Stimulated activated CD4-positive, alpha-beta T cell treated with anti-CD3 and anti-CD28 coated beads, TNF-alpha, amount 100 ng/mL, for 1 hour (primary cell): ENCODE measurements at places on chromosomes 1 and 21.

DNA sequence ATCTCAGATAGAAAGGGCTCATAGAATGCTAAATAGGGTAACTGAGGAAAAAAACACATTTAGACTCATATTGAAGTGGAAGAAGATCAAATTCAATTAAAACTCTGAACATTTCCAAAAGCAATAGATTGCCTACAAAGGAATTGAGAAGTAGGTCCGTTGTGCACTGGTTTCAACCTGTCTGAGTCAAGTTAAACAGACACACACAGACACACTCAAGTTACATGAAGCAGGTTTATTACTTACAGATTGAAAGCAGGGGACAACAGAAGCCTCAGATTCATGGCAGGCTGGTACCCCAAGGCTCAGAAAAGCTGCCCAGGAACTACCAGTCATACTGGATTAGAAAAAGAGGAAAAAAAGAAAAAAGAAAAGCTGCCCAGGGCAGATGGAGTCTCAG, 20.7 kb upstream of the S100A2 start:
- DNase-seq, result no peak

DNA sequence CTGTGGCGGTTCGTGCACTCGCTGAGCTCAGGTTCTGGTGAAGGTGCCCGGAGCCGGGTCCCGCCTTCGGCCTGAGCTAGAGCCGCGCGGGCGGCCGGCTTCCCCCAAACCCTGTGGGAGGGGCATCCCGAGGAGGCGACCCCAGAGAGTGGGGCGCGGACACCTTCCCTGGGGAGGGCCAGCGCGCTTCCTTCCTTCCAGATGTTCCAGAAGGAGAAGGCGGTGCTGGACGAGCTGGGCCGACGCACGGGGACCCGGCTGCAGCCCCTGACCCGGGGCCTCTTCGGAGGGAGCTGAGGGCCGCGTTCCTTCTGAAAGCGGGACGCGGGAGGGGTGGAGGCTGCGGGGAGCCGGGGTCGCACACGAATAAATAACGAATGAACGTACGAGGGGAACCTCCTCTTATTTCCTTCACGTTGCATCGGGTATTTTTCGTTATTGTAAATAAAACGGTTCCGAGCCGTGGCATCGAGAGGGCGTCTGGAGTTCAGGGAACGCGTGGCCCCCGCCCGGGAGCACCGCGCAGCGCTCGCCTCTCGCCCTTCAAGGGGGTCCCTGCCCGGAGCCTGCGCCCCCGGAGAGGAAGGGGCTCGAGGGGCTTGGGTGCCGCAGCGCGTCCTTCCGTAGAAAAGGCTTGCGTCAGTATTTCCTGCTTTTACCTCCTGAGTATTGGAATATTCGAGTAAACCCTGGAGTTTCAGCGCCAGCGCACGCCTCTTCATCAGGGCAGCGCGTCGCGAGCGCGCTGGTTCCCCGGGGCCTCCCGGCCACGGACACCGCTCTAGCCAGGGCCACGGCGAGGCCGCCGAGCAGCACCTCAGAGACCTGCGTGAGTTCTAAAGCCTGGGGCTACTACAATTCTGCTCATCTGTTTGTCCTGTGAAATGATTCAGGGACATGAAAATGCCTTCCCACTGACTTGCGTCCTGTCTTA, 11.5 kb downstream of the YBEY start:
- DNase-seq, result no peak

DNA sequence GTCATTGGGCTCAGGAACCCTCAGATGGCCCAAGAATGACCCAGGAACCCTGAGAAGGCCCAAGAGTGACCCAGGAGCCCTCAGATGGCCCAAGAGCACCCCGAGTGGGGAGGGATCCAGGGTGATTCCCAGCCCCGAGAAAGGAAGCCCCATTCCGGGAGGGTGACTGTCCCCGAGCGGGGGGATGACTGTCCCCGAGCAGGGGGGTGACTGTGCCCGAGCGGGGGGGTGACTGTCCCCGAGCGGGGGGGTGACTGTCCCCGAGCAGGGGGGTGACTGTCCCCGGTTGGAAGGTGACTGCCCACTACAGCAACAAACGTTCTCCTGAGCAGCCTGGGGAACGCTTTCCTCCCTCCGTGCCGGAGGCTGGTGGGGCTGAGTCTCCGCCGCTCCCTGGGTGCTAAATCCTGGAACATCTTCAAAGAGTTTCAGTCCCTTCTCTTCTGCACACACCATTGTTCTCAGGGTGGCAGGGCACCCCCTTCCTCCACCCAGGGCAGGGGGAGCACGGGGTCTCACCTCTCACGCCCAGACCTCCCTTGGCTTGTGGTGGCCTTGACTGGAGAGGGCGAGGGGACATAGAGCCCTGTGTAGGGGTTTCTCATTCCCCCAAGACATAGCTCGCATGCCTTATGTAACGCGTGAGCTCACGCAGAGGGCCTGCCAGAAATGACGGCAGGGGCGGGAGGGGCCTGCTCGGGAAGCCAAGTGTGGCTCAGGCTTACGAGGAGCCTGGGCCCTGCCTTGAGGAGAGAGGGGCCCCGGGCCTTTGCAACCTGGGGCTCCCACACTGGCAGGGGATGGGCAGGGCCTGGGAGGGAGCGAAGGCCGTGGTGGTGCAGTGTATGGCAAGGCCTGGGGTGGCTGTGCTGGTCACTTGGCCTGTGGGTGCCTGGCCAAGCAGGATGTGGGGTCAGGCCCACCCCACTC, 14.3 kb upstream of the SKI start:
- DNase-seq, result no peak

DNA sequence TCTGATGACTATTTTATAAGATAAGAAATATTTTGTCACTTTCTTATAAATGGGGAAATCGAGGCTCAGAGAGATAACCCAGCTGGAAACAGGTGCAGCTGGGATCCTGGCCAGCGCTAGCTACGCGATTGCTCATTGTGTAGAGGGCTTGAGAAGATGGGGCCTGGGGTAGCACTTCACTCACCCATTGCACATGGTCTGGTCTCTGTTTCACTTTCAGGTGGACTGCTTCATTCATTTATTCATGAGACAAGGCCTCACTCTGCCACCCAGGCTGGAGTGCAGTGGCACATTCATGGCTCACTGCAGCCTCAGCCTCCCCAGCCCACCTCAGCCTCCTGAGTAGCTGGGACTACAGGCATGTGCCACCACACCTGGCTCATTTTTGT, 23.8 kb downstream of the UBE4B start:
- no peak for DNase-seq

GRCh38 chr1:8764293-8764937, 53.0 kb downstream of the RERE start:
- no peak for DNase-seq

- no peak for DNase-seq
These were observed 1.1 kb downstream of the CKS1B start for GRCh38 chr1:154975409-154976059.

- no peak for DNase-seq
These were observed 139.7 kb downstream of the GRIK1 start for GRCh38 chr21:29800056-29800455.

DNA sequence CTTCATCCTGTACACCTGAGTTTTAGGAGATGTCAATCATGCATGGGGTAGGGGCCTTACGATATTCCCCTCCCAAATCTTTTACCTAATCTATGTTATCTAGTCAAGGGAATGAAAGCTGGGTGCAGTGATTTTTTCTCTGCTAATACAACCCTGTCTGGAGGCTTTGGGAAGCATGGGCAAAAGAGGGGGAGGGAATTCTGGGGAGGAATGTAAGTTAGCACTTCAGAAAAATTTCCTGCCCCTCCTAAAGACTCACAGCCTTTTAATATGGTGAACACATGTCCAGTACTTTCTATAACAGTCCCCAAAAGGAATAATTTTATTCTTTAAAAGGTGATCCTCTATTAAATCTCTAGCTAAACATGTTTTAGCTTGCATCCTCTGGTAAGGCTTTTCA, 25.6 kb upstream of the PRELP start:
- DNase-seq, result no peak

DNA sequence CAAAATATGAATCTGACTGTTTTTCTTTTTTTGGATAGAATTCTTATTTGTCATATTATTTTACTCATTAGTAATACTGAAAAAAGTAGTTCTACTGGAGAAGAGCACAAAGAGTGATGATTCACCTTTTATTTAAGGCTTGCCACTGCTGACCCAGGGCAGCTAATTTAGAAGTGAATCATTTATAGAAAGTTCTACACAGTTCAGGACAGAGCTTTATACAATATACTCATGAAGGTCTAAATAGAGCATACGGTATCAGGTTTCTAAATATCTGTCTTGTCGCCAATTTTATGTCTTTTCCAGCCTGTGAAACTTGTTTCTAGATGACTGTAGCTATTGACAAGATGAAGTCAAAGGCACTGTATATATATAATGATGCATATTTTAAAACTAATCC, 25.0 kb downstream of the GIPC2 start:
- no peak for DNase-seq
